IPS-NIHi11 (cell line): ENCODE measurements at places on chromosomes 13 and 19.

- no peak for DNase-seq
These were observed 241.4 kb downstream of the LACC1 start for GRCh38 chr13:44120849-44121755.

GRCh38 chr13:48750588-48751383, 97.1 kb downstream of the CYSLTR2 start:
- DNase-seq, result no peak

DNA sequence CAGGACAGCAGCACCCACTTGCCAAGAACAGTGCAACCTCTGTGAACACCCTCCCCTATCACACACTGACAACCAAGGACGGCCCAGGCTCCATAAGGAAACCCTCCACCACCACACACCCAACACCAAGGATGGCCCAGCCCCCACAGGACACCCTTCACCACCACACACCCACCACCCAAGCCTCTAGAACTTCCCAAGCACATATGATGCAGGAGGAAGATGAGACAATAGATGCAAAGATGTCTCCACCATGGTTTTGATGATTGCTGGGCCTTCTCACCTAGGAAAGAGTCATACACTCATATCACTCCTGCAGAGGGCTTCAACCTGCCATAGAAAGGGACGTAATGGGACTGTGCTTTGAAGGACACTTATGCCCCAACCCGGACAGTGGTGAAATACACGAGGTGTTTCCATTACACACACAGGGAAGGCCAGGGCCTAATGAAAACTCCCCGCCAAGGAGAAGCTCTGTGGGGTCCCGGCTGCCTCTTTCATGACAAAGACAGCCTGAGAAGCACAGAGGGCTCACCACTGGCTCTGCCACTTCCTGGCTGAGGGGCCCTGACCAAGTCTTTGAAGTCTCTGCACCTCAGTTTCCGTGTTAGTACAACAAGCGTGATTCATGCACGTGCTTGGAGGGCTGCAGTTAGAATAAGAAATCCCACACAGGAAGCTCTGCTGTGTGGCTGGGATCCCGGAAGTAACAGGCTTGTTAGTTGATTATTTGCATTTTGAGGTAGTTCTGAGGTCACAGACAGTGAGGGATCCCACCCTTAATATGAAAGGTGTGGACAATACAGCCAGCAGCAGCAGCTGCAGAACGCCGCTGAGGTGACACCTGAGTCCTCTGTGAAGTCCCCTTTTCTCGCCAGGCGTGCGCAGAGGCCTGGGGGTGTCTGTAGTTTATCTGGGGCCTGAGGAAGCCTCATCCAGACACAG, 61.9 kb upstream of the ATP12A start:
- DNase-seq, result no peak

- no peak for DNase-seq
These were observed 529.4 kb upstream of the HTR2A start for GRCh38 chr13:47426126-47426849.

DNA sequence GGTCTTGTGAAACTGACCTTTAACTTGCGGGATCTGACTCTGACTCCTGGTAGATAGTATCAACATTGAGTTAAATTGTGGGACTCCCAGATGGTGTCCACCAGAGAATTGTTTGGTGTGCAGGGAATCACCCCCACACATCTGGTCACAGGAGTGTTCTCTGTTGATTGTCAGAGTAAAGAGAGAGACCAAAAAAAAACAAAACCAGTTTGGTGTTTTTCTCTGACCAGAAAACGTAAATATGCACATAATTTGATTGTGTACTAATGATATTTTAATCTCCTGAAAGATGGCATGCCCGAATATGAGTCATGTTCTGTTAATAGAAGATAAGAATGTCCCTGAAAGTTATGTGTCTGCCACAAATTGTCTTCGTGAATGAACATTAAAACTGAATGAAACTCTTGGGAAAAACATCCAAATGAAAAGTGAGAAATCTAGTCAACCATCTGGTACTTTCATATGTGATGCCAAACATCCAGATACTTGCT, 118.5 kb upstream of the GPC6 start:
- no peak for DNase-seq

DNA sequence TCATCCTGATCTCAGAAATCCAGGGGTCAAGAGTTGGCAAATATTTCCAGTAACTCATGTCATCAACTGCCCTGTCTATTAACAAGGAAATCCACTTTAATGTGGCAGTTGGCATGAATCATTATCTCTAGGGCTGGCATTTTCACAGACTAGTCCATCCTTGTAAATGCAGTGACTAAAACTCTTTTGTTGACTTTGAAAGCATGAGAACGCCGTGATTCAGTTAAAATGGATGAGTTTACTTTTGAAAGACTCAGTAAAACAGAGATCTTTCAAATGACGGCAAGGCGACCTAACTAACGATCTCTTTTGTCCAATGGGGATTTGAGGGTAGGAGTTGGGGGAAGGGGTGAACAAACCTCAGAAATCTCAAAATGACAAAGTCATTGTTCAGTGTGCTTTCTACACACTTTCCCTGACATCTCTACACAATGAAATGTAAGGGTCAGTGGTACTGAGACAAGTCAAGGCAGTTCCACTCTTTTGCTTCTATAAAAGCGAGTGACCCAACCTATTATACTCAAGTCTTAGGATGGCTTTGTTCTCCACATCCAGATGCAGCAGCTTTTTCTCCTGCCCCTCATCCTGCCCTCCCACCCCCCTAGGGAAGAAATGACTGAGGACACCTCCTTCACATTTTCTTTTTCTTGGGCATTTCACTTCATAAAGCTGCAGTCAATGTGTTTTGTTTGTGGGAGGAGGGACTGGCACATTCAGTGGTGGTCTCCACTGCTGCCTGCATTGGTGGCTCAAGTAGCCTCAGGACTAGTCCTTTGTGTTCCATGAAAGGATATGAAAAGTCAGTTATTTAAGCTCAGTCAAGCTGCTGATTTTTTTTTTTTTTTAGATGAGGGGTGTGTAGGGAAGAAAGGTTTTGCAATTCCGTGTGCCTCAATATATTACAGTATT, 200.5 kb downstream of the ABCC4 start:
- DNase-seq, result no peak

DNA sequence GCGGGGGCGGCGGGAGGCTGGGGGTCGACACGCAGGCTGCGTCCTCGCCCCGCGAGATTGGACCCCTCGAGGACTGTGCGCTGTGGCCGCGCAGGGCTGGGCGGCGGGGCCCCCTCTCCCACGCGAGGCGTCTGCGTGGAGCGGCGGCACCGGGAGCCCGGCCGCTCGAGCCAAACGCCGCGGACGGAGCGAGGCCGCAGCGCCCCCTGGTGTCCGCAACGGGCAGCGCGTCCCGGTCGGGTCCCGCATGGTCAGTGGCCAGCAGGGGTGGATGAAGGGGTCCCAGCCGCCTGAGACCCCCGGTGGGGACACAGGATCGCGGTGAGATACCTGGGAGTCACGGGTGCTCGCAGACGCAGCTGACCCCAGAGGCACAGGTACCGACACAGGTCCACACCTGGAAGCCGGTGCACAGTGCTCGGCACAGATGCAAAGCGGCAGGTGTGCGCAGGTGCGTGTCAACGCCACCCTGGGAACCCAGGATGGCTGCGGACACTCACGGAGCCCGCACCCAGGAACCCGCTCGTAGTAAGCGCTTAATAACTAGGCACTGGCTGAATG, 2.1 kb upstream of the CIRBP start:
- no peak for DNase-seq
